CD8-positive, alpha-beta memory T cell (primary cell): ENCODE measurements at places on chromosomes 2 and 18.
A peak's percentile ranks its signal among the peaks of the same experiment; 100 is the strongest.

GRCh38 chr2:238853721-238854120 lies 5.8 kb downstream of the TWIST2 start:
- DNase-seq: no peak

DNA sequence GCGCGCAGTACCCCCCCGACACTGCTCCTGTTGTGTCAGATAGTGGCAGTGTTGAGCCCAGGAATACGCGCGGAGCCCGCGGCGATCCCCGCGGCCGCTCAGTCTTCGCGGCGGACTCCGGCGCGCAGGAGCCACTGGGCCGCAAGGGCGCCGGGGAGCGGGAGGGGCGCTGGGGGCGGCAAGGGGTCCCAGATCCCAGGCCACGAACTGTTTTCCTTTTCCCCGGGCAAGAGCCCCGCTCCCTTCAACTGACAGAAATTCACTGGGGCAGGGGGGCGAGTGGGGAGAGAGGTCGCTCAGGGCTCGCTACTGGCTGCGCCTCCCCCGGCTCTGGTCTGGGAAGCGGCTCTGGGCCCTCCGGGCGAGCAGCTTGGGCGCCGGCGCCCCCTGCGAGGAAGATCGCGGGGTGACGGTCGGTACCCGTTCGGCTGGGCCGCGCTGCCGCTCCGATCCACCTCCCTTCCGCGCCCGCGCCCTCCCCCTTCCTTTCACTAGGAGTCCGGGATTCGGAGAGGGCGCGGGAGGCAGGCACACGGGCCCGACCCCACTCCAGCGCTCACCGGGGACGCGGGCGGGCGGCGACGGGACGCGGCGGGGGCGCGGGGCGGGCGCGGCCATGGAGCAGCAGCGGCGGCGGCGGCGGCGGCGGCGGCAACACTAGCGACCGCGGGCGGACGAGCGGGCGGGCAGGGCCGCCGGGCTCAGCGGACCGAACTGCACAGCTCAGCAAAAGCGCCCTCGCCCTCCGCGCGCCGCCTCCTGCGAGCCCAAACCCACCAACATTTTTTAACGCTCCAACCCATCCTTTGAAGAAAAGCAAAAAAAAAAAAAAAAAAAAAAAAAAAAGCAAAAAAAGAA lies 1.4 kb upstream of the SETBP1 start:
- peak; percentile 8 for DNase-seq

DNA sequence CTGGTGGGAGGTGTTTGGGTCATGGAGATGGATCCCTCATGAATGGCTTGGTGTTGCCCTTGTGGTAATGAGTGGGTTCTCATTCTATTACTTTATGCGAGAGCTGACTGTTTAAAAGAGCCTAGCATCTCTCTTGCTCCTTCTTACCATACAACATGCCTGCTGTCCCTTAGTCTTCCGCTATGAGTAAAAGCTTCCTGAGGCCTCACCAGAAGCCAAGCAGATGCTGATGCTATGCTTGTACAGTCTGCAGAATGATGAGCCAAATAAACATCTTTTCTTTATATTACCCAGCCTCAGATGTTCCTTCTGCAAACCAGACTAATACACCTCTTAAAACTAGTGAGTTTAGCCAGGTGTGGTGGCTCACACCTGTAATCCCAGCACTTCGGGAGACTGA lies 23.1 kb downstream of the EVA1A start:
- no peak for DNase-seq

- no peak for DNase-seq
Measured at GRCh38 chr2:3523551-3524041, 4.3 kb upstream of the ADI1 start.

- DNase-seq: no peak
Measured at GRCh38 chr18:44796429-44797428, 116.0 kb downstream of the SETBP1 start.
